Umbilical cord (tissue), 2 donors: ENCODE measurements at places on chromosomes 13 and 19.
A peak's percentile ranks its signal among the peaks of the same experiment; 100 is the strongest.

- DNase-seq: no peak
Measured at GRCh38 chr19:34664168-34664567, 12.8 kb downstream of the SCGB2B2 start.

DNA sequence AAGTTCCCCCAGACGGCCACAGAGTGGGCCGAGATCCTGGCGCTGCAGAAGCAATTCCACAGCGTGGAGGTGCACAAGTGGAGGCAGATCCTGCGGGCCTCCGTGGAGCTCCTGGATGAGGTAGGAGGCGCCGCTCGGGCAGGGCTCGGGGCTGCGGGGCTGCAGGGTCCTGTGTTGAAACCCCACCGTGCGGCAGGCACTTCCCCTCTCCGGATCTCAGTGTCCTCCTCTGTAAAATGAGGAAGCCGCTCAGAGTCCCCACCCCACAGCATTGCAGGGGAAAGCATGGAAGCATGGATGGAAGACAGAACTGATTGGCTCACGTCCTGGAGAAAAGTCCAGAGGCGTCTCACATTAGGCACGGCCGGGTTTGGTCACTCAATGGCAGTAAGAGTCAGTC is 6.8 kb upstream of the SCN1B start:
- no peak for DNase-seq

GRCh38 chr19:34504809-34505291 is 23.3 kb downstream of the WTIP start:
- no peak for DNase-seq

GRCh38 chr13:74708629-74709028 is 574.4 kb upstream of the KLF12 start:
- no peak for DNase-seq

- DNase-seq: peak; percentile 36
Measured at GRCh38 chr13:75986818-75987217, 350.7 kb downstream of the LMO7 start.

DNA sequence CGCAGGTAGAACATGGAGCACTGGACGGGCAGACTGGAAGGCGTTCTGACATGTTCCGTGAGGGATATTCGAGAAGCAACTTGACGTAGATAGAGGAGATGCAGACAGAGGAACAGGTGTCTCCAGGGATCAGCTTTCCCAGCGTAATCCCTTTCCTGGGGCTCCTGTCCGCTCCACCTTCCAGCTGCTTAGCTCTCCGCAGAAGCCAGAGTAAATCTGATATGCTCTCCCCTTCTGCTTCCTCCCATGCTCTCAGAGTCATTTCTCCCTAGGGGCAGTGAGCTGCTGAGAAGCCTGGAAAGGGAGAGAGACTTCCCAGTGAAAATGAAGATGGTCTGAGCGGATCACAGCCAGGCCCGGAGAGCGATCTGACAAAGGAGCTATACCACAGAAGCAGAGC is 23.0 kb upstream of the OLFM4 start:
- no peak for DNase-seq

- peak; percentile 68 for DNase-seq
Measured at GRCh38 chr19:1853295-1854038, 5.2 kb upstream of the REXO1 start.

- peak; percentile 86 for DNase-seq
Measured at GRCh38 chr19:510606-511100, 3.4 kb downstream of the TPGS1 start.

DNA sequence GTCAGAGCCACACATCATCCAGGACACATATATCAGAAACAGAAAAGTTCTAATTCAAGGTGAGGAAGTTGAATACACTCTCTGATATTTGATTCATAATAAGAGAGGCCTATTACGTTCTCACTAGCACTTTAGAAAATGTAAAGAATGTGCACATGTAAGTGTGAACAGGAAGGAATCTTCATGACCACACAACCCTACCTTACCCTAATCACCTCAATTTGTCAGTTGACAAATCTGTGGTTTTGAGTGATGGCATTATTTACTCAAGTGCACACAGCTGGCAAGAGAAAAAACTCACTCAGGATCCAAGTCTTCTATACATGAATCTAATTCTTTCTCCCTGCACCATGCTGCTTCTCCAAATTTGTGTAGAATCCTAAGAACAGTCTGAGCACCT is 445.8 kb downstream of the SUCLA2 start:
- no peak for DNase-seq

DNA sequence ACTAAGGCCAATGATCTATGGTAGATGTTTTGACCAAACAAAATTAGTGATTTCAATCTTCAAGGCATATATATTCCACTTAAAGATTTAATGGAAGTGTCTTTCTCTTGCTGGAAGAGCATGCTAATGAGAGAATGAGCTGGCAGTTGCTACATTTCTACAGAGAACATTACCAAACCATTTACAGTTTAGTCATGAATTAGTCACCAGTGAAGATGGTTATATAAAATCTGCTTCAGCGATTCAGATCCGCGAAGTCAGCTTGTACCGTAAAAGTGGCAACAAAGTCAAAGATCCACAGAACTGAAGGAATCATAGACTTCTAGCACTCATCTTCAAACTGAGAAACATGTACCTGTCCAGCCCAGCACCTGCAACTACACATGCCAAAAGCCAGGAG is 156.3 kb downstream of the SLITRK5 start:
- DNase-seq: no peak

DNA sequence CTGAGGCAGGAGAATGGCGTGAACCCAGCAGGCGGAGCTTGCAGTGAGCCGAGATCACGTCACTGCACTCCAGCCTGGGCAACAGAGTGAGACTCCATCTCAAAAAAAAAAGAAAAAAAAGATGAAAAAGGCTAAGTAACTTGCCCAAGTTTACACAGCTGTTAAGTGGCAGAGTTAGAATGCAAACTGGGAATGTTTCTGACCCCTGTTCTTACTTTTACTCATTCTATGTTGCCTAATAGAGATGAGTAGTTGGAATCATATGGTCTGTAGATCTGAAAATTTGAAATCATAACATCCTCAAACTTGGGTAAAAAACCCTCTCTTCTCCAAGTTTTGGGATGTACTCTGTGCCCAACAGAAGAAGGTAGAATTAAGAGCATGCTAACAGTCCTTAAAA is 235.8 kb upstream of the RFC3 start:
- DNase-seq: no peak

DNA sequence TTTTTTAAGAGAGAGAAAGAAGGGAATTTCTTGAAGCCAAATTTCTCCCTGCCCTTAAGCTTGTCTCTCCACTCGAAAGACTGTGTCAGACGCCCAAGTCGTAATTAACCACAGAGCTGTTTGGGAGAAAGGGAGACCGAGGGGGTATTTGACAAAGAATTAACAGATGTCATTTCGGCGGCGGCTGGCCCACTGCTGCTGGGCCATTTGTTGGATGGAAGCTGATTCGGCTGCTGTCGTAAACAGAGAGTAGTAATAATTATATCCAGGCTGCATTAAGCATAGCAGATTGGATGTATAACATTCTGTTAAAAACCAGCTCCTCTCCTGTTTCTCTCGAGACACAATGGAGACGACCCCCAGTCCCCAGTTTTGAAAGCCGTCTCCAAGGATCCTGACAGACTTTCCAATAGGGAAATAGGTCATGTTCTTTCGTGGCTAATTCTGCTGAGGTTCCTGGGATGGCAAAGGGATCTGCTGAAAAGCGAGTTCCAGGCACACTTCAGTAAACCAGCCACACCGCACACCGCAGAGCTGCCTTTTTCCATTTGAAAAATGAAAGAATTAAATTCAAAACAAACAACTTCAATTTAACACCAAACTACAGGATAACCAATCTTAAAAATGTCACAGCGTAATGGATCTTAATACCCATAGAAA is 71.5 kb downstream of the KCTD15 start:
- peak; percentile 28 for DNase-seq

- DNase-seq: no peak
Measured at GRCh38 chr19:23993440-23993839, 78.8 kb downstream of the ZNF726 start.

DNA sequence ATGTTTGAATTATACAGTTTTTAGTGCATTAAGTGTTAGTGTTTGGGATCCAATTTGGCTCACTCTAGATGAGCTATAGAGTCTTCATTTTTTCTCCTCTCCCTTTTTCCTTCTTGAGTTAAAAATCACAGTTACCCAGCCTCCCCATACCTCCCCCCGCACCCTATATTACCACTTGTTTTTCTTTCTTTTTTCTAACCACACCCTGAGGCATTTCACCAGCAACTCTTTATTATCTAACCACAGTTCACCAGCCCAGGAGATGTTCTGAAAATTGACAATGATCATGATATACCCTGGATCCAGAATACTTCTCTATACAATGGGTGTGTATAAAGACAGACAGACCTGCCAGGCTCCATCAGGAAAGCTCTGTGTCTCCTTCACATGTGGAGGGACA is 86.5 kb upstream of the UBL3 start:
- no peak for DNase-seq

- no peak for DNase-seq
Measured at GRCh38 chr19:30092721-30093569, 150.9 kb downstream of the URI1 start.
